A172 (cell line): ENCODE measurements at places on chromosomes 6 and 20. TPM values are rescaled to one million over a fixed set of nuclear protein-coding genes. Genes with fewer than 3 reads are reported as not detected.
A peak's percentile ranks its signal among the peaks of the same experiment; 100 is the strongest.

GRCh38 chr6:127471379-127472255, 12.4 kb upstream of the KIAA0408 start:
- DNase-seq, result peak; percentile 30

- DNase-seq, result peak; percentile 92
Observed at GRCh38 chr20:11791835-11792567, 125.7 kb upstream of the BTBD3 start.

DNA sequence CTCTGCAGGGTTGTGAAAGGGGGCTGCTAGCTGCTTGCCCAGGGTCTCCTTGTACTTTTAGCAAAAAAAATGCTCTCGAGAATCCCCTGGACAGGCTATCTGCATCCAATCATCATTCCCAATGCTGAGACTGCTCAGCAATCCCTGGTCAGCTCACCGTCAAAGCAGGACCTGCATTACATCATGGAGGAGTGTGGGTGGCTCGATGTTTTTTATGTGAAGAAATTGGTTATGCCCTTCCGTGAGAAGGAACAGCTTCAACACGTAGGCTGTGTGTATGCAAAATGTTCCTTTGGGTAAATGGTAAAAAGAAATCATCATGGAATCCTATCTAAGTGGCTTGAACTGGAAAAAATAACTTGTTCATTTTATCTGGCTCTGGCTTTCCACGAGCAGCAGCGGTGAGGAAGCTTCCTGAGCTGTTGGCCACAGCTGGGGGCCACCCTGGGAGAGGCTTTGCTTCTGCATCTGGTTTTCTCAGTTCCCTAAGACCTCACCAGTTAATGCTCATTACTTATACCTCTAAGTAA, 111.4 kb downstream of the FYN start:
- DNase-seq, result no peak

Gene TRMT11
- total RNA-seq, result 41.2 and 49.2 TPM in 2 replicates

GRCh38 chr20:6582449-6582848, 185.0 kb upstream of the BMP2 start:
- DNase-seq, result no peak

Gene TNFRSF6B
- total RNA-seq, result 2.4 and 3.4 TPM in 2 replicates

DNA sequence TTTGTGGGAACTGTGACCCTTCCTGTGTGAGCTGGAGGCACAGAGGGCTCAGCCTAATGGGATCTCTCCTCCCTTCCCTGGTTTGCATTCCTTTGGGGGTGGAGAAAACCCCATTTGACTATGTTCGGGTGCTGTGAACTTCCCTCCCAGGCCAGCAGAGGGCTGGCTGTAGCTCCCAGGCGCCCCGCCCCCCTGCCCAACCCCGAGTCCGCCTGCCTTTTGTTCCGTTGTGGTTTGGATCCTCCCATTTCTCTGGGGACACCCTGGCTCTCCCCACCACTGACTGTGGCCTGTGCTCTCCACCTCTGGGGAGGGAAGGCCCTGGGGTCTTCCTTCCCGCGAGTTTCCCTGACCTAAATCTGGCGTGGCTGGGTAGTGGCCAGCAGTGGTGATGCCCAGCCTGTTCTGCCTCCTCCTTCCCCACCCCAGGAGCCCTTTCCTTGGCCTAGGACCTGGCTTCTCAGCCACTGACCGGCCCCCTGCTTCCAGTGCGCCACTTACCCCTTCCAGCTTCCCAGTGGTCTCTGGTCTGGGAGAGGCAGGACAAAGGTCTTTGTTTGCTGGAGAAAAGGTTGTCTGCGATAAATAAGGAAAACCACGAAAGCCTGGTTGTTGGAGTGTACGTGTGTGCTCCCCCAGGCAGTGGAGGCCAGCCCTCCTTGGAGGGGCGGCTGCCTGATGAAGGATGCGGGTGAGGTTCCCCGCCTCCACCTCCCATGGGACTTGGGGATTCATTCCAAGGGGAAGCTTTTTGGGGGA, 4.9 kb downstream of the VEGFA start:
- peak; percentile 78 for DNase-seq

Gene EDN1
- total RNA-seq, result 24.0 and 28.5 TPM in 2 replicates

Gene LIN28B
- not detected in 2 replicates for total RNA-seq

Gene ZFP57
- total RNA-seq, result not detected in 2 replicates

Gene MOCS1
- 4.4 and 5.5 TPM in 2 replicates for total RNA-seq

Gene ABHD12
- 90.9 and 105 TPM in 2 replicates for total RNA-seq

GRCh38 chr6:6925391-6926164, 182.2 kb upstream of the RREB1 start:
- DNase-seq, result no peak

Gene C6orf132
- total RNA-seq, result 0.02 TPM in 1 of 2 replicates, not detected in the other

GRCh38 chr6:166589337-166589731, 2.9 kb upstream of the RAMACL start:
- no peak for DNase-seq

GRCh38 chr20:35311822-35312221, 19.6 kb upstream of the FAM83C start:
- peak; percentile 57 for DNase-seq

DNA sequence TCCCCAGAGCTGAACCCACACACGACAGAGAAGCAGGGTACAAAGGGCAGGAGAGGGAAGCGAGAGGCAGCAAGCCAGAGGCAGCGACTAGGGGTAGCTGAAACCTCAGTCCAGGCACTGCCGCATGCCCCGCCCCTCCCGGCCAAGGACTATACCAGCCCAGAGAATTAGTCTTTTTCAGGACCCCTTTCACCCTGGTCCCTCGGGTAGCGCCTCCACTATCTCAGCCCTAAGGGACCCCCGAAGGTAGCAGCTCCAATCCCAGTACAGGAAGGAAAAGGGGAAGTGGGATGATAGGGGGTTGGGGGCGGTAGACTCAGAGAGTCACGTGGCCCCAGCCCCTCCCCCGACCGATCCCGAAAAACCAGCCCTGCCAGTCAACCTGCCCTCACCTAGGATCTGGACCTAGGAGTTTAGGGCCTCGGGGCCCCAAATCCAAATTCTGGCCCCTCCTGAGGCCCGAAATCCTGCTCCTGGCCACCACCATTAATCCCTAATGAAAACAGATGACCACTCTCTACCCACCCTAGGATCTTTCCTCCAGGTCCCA, 1.3 kb downstream of the RGL2 start:
- DNase-seq, result no peak

GRCh38 chr6:89553431-89553830, 85.1 kb downstream of the LYRM2 start:
- no peak for DNase-seq

Gene C20orf202
- not detected in 2 replicates for total RNA-seq

GRCh38 chr6:53302678-53303360, 45.9 kb downstream of the ELOVL5 start:
- peak; percentile 87 for DNase-seq

DNA sequence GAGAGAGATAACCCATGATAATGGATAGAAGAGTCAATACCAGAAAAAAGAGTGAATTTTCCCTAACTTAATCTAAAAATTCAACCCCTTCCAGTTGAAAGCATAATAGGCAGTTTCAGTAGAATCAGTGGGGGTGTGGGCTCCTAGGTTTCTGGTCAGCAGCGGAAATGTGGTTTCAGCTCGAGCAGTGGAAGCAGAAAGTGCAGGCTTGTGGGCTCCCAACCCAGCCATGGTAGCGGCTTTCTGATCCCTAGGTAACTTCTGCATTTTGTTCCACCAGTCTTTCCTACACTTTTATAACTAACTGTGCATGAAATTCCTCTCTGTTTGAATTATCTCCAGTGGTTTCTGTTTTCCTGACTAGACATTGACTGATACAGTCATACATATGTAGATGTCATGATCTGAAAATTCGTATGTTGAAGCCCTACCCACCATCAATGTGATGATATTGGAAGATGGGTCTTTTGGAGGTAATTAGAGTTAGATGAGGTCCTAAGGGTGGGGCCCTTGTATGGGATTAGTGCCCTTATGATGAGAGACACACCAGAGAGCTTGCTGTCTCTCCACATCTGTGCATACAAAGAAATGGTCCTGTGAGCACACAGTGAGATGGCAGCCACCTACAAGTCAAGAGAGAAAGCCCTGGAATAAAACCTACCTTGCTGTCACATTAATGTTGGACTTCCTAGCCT, 6.5 kb upstream of the DDO start:
- no peak for DNase-seq

- DNase-seq, result no peak
Observed at GRCh38 chr6:36355819-36356218, 19.1 kb upstream of the BNIP5 start.

- peak; percentile 49 for DNase-seq
Observed at GRCh38 chr6:145147559-145147958, 587.8 kb downstream of the EPM2A start.

GRCh38 chr6:32854376-32855178, 585 bp downstream of the PSMB9 start:
- DNase-seq, result peak; percentile 47

Gene TAP2
- 20.7 and 25.0 TPM in 2 replicates for total RNA-seq

- DNase-seq, result no peak
Observed at GRCh38 chr6:81623106-81623759, 129.2 kb downstream of the TENT5A start.

GRCh38 chr6:131049608-131050007, 13.4 kb downstream of the EPB41L2 start:
- DNase-seq, result no peak

Gene HLA-DPA1
- total RNA-seq, result 0.31 and 0.34 TPM in 2 replicates

- no peak for DNase-seq
Observed at GRCh38 chr6:11419763-11420453, 117.6 kb upstream of the TMEM170B start.

Gene TP53TG5
- not detected in 2 replicates for total RNA-seq

DNA sequence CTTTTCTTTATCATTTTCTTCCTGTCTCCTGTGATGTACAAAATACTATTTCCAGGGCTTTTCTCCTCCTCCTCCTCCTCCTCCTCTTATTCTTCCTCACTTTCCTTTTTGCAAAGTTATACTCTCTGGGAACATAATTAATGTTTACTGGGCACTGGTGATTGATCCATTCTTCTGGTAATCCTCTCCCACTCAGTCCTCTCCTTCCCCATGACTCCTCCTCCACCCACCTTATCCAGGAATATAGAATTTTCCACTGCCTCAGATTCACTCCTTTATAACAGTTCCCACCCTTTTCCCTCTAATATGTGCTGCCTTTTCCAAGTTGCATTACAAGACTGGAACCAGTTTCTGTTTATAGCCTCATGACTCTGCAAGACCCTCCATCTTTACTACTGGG, 62.5 kb upstream of the IYD start:
- DNase-seq, result no peak

GRCh38 chr20:1287306-1287705, 21.2 kb downstream of the SNPH start:
- no peak for DNase-seq

DNA sequence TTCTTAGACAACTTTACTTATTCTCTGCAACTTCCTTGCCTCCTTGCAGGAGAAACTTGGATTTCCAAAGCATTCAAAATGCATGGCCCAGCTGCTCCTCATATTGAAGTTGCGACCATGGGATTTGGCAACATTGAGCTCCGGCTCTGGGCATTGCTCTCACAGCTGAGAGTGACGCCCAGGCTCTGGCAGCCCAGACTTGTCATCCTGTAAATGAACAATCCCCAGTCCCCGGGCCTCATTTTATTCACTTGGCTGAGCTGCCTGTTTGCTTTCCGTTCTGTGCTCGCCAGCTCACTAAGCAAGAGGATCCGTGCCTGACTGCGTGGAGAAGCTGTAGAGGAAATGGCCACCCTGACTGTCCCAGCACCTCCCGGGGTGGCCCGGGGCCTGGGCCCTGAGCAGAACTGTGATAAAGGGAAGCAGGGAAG, 119.5 kb upstream of the CD93 start:
- DNase-seq, result no peak
